ENCODE measurements at places on chromosomes 13 and 19.

DNA sequence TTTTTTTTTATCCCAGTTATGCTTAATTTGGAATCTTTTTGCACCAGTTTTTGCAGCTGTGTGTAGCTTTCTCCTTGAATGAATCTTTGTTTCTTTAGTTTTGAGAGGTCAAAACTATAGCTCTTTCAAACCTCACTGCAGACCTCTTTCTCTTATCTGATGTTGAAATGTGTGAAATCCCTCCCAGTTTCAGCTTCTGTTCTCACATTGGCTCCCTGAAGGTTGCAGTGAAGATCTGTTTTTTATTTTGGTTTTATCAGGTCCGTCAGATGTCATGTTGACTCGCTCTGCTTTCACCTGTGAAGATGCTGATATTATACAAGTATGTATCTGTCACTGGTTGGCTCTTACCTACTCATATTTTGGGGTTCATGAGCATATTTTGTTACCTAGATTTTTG, 372.0 kb downstream of the RFC3 start:
- no peak for DNase-seq

DNA sequence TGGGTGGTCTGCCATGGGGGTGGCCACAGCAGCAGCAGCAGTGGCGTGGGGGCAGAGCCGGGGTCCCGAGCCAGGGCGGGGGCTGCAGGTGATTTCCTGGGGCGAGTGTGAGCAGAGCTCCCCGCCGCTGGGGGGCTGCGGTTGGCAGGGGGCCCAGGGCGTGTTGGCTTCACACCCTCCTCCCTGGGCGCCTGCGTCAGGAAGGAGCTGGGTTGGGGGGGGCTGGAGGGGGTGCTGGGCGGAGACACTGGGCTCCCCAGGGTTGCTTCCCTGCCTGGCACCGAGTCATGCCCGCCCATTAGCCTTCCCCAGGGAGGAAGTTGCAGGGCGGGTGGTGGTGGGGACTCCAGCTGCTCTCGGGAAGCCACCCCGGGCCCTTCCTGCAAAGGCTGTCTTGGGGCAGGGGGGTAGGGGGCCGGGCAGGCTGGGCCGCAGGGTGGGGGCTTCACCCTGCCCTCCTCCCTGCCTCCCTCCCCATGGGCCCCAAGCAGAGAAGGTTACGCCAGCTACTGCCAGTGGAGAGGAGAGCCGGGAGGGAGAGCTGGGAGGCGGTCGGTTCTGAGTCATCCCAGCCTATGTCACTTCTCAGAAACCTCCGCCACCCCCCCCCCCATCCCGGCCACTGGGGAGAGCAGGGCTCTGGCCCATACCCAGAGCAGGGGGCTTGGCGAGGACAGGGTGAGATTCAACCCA, 4.6 kb downstream of the MIDN start:
- peak; percentile 88 for DNase-seq

DNA sequence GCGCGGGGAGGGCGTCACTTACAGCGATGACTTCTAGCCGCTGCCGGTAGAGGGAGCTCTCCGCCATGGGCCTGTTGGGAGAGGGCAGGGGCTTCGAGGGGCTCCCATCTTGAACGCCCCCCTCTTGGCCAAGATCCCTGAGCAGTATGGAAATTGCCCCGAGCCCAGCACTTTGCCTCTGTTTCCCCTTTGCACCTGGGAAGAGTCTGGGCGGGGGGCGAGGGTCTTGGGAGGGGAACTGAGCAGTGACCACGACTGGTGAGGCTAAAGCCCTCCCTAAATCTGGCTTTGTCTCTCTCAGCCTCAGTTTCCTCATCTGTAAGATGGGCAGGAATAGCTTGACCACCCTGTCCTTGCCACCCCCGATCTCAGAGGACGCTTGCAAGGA, 2.8 kb downstream of the PALM3 start:
- DNase-seq: no peak

DNA sequence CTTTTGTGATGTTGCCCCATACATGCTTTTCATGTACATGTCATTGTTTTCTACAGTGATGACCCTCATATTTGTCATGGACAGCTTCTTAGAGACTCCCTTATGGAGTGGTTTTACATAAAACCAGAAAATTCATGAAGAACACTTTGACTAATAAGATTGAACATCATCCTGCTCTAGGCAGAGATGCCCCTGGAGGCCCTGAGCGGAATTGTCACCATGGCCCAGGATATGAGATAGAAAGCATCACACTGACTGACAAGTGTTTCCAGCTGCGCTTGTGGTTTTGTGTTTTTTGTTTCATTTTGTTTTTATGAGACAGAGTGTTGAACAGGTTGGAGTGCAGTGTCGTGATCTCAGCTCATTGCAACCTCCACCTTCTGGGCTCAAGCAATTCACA, 22.2 kb downstream of the ZNF701 start:
- DNase-seq: no peak

DNA sequence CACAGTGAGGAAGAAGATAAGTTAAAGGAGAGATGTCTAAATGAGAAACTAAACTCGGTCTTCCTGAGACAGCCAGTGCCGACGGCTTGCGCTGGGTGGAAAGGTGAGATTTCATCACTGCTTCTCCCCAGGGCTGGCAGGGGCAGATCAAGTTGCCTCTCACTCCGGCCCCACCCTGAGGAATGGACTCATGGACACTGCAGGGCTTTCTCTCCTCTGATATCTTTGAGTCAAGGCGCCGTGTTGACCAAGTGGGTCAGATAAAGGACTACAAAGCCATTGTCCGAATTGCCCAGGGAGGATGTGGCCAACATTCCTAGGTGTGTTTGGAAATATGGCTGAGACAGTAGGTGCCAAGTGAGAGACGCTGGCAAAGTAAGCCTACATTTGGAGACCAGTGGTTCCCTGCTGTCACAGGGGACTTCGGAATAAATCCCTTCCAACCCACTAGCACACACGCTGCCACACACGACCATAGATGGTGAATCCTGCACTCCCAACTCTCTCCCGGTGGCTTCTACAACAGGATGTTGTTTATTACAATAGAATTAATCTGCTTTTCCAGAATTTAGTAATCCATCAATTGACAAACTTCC, 156.5 kb upstream of the TSC22D1 start:
- DNase-seq: no peak

- no peak for DNase-seq
Measured at GRCh38 chr19:49387936-49388372, at the start of gene KASH5. Gene KASH5 (plus strand): TSS chr19:49388249. CDS start chr19:49390884, 2,635 bp downstream.

DNA sequence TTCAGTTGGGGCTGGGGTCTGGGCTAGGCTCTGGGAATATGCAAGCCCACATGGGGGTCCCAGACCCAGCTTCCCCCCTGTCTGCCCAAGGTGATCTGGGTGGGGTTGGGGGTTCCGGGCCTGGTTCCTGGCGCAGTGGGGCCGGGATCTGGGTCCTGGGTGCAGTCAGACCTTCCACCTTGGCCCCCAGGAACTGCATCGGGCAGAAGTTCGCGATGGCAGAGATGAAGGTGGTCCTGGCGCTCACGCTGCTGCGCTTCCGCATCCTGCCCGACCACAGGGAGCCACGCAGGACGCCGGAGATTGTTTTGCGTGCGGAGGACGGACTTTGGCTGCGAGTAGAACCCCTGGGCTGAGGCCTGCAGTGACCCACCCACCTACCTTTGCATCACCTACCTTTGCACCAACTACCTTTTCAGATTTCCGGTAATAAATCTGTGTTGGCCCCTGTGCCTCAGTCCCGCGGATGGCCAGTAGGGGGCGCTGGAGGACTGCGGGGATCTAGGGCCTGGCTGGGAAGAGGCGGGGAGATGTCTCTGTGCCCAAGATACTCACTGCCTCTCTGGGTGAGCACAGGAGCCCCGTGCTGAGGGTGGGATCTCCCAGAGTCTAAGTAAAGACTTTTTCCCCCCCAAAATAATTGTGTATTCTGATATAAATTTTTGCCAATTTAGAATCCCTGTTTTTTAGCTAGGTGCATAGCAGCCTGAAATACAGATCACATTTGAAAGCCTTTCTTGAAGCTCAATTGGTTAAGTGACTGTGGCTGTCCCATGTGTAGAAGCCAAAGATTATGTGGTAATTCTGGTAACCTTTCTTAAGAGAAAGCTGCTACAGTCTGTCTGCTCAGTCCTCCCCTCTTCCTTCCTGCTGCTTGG, 11.5 kb upstream of the CYP4F3 start:
- no peak for DNase-seq

GRCh38 chr19:47549261-47549862, 23.6 kb downstream of the ZNF541 start:
- no peak for DNase-seq

GRCh38 chr13:38850868-38851626, 139.6 kb downstream of the STOML3 start:
- DNase-seq: no peak

- no peak for DNase-seq
Measured at GRCh38 chr19:43439032-43439708, 24.5 kb downstream of the TEX101 start.

DNA sequence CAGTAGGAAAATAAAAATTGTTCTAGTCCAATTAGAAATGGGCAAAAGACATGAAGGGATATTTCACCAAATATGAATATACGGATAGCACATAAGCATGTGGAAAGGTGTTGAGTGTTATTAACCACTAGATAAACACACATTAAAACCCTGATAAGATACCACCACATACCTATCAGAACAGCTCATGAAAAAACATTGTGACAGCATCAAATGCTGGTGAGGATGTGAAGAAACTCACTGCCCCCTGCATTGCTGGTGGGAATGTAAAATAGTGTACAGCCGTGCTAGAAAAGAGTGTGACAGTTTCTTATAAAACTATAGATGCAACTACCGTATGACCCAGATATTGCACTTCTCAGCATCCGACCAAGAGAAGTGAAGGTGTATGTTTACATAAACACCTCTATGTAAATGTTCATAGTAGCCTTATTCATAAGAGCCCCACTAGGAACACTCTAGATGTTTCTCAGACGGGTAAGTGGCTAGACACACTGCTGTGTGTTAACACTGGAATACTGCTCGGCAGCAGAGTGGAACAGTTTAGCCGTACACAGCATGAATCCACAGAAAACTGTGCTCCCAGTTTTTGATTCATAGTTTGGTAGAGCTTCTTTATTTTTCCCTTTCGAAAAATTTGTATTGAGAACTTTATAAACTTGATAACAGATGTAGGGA, 321.1 kb downstream of the MYO16 start:
- no peak for DNase-seq

DNA sequence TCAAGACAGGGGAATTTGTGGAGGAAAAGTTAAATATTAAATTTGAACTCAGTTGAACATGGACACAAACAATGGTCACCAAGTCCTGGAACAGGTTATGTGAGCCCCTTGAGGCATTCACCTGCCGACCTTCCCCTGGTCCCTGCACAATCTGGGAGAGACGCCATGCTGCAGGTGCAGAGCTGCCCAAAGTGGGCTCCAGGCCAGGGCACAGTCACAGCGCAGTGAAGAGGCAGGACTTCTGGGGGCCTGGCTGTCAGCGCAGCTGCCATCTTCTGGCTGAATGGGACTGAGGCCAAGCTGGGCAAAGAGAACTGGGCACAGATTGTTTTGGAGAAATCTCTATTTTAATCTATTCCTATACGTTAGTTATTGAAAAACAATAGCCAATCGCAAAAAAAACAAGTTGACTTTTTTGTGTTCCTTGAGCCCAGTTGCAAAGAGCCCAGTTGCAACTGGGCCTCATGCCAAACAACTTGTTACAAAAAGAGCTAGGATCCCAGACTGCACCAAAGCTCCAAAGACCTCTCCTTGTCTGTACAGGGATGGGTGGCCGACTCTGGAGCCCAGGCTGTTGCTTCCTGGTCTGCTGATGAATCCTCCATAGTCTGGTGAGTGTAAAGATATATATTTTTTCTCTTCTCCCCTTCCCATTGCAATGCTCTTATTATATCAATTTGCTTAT, 1.2 kb upstream of the ZNF626 start:
- DNase-seq: no peak

GRCh38 chr19:11652056-11652455, 54.8 kb downstream of the ZNF627 start:
- DNase-seq: no peak

DNA sequence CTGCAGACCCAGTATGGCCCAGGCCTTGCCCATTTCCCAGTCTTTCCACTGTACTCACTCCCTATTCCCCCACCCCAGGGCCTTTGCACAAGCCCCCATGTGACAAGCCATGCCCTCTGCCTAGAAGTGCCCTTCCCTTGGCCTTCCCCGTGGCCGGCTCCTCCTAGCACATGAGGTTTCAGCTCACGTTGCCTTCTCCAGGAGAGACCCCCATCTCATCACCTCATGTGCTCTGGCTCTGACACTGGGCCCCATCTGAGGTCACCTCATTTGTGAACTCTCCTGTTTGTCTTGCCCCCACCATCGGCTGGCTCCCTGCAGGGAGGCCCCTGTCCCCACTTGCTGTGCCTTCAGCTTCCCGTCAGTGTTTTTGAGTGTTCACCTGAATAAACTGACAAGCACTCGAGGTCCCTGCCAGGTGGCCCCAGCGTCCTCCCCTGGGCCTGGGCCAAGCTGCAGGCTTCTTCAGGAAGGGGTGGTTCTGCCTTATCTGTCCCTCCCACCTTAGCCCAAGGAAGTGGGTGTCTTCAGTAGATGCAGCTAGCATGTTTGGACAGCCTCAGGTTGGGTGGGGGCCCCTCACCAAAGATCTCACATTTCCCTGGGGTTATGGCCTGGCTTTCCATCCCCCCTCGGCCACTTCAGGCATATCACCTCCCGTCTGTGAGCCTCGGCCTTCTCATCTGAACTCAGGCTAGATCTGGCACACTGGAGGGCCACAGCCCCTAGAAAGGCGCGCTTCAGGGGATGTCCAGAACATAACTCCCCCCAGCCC, 3.8 kb upstream of the SLC25A42 start:
- no peak for DNase-seq
